ENCODE measurements at places on chromosomes 12 and 14. TPM values are rescaled to one million over a fixed set of nuclear protein-coding genes. Genes with fewer than 3 reads are reported as not detected.

GRCh38 chr12:11729008-11729407, 79.5 kb downstream of the ETV6 start:
- DNase-seq, result no peak

GRCh38 chr12:49456131-49456679, 82.6 kb upstream of the KCNH3 start:
- DNase-seq, result no peak

DNA sequence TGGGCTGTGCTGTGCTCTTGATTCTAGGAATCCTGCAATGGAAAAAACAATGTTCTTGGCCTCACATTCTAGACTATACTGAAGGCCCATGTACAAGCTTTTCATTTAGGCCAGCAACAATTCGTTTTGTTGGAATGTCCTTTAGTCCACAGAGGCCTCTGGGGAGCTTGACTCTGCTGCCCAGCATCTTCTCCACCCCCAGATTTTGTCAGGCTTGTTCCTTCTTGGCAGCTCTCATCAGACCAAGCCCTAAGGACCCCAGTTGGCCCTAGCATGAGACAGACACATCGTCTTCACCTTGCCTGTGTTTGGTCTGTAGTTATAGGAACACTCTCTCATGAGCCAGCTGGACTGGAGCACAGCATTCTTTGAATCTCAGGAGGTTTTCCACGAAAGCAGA, 300.1 kb downstream of the VRK1 start:
- no peak for DNase-seq

DNA sequence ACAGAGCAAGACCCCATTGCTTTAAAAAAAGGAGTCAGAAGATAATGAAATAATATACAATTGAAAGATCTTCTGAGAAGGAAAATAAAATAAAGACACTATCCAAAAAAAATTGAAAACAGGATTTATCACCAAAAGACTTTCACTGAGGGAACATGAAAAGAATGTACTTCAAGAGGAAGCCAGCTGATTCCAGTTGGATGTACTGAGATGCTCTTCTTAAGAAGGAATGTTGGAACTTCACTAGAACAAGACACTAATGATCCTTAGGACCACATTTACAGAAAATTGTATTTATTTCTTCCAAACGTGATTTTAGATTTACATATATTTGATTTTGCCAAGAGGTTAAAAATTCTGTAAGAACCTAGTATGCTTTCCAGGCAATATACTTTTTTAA, 65.6 kb upstream of the CNOT2 start:
- no peak for DNase-seq

- DNase-seq, result no peak
Observed at GRCh38 chr12:132660052-132660451, 27.1 kb downstream of the POLE start.

DNA sequence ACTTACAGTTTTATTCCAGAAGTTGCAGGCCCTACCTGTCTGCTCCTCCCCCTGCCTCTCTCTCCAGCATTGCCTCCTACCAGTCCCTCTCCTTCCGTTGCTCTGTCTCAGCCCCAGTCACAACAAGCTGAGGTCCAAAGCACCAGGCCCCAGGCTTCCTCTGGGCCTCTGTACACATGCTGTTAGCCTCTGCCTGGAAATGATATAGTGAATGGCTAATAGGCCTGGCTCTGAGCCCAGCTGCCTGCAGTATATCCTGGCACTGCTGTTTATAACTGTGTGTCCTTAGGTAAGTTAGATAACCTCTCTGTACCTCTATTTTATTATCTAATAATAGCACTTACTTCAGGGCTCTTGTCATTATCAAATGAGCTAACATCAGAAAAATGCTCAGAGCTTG, 114.9 kb upstream of the PWP1 start:
- no peak for DNase-seq

DNA sequence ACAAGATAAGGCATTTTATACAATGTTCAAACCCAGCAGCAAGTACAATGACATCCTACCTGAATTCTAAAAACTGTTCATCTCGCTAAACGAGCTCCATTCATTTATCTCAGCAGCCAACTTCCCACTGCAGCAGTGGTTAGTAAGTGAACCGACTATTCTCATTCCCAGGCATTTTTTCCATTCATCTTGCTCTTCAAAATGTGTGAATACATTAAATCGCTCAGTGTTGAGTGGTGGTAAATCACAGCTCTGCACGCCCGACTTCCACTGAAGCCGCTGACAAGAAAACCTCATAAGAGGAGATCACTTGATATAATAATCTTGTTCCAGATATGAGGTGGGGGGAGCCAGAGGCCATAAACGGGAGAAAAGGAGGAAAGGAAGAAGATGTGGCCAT, 746.2 kb upstream of the USP15 start:
- no peak for DNase-seq

GRCh38 chr14:49946320-49947141, 53.6 kb downstream of the ARF6 start:
- DNase-seq, result no peak

CFAP54 gene
- total RNA-seq, result 0.25 TPM

NCAPD2 gene
- 177 TPM for total RNA-seq
